ENCODE measurements at places on chromosomes 6 and 20.

DNA sequence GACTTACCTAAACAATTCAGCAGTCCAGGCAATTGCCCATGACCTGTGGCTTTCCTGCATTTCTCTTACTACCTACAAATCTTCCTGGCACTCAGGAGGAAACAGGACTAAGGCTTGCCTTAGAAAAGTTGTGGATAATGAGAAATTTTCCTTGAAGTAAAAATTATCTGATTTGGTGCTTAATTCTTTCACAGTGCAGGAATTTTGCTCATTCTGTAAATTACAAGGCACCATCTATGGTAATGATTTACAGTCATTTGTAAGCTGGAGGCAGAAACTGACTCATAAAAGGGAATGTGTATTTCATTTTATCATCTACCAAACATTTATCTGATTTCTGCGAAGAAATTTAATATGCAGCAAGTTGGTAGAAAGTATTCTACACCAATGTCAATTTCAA is 211.5 kb upstream of the FKBP1C start:
- no peak for DNase-seq

DNA sequence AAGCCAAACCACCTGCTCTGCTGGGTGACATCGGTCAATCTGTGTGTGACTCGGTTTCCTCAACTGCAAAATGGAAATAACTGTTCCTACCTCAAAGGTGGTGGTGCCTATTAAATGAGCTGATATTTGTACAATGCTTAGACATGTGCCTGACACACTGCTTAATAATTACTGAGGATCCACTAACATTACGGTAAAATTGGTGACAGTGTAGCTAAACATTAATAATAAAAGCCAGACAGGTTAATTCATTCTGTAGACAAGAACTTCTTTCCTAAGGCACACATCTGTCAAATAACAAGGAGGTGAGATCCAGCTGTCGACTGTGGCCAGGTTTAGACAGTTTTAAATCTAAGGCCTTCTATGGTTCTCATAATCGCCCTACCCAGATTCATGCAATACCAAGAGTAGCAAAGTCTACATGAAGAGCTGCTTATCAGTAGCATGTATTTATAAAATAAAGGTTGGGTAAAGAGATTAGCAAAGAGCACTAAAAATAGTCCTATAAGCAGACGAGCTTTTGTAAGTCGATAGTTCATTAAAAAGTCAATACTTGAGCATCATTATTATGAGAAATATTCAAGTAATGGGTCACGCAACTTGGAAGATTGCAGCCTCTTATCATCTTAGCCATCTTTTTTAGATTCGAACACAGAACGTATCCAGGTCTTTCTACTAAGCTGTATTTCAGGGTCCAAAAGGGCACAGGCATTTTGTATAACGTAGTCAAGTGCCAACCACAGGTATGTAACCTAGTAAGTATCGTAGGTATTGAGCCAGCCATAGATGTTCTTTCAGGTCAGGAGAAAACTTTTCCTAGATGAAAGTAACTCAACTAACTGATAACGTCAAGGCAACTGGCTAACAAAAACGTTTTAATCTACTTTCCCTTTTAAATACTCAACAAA is 3.2 kb downstream of the CNKSR3 start:
- DNase-seq: no peak

DNA sequence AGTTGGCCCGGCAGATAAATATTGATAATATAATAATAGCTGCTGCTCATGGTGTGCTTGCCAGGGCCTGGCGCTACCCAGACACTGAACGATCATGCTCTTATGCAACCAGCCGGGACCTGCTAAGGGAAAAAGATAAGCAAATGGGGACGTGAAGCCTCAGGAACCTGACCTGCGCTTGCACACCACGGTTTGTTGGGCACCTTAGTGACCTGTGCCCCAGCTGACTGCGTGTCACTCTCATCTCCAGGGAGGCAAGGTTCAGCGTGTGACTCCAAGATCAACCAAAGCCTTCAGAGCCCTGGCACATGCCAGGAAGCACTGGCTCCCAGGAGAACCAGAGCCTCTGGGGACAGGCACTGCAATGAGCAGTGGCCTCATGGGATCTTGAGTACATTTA is 111.1 kb downstream of the AGPAT4 start:
- no peak for DNase-seq

- DNase-seq: no peak
These were observed 171.7 kb downstream of the CLIC5 start for GRCh38 chr6:45843848-45844521.

- no peak for DNase-seq
These were observed 87.7 kb downstream of the PXDC1 start for GRCh38 chr6:3663811-3664210.

DNA sequence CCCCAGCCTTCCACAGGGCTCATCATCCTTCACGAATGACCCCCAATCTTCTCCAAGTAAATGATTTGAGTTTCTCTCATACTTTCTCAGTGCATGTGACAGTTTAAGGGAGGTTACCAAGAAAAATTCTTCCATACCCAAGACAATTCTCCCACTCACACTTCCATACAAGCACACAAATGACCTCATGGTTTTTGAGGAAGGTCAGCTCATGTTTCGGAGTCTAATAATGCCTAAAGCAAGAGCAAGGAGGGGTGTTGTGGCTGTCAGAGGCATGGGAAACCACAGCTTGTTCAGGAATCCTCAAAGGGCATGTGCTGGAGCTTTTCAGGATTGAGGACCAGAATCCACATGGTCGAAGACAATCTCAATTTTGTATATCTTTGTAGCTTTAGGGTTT is 279.0 kb downstream of the MAFB start:
- DNase-seq: no peak

DNA sequence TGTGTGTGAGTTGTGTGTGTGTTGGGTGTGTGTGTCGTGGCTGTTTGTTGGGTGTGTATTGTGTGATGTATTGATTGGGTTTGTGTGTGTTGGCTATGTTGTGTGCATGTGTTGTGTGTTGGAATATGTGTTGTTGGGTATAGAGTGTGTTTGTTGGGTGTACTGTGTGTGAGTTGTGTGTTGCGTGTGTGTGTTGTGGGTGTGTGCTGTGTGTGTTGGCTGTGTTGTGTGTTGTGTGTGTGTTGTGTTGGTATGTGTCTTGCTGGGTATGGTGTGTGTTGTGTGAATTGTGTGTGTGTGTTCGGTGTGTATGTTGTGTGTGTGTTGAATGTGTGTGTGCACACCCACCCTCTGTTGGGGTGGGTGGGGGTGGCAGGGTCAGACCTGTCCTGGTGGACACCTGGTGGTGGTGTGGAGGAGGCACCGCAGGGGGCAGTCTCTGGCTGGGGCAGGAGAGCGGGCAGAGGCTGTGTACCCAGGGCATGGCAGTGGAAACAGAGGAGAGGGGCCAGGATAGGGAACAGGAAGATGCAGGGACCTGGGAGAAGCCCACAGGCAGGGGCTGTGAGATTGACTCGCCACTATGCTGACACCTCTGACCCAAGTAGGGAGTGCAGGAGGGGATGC is 25.5 kb upstream of the PXDC1 start:
- DNase-seq: no peak

GRCh38 chr6:114816678-114817077 is 473.9 kb upstream of the HS3ST5 start:
- no peak for DNase-seq

Data from activated CD8-positive, alpha-beta memory T cell treated with anti-CD3 and anti-CD28 coated beads for 1 hour (primary cell).